Stimulated activated CD8-positive, alpha-beta memory T cell treated with anti-CD3 and anti-CD28 coated beads, Interleukin-4, amount 100 ng/mL, for 48 hours (primary cell): ENCODE measurements at places on chromosomes 13 and 19.

- DNase-seq, result peak; percentile 75
Measured at GRCh38 chr19:18204394-18205199, 755 bp upstream of the RAB3A start.

- DNase-seq, result no peak
Measured at GRCh38 chr19:46201454-46202310, 27.9 kb upstream of the IGFL1 start.

- DNase-seq, result no peak
Measured at GRCh38 chr13:66461021-66461420, 769.1 kb downstream of the PCDH9 start.

DNA sequence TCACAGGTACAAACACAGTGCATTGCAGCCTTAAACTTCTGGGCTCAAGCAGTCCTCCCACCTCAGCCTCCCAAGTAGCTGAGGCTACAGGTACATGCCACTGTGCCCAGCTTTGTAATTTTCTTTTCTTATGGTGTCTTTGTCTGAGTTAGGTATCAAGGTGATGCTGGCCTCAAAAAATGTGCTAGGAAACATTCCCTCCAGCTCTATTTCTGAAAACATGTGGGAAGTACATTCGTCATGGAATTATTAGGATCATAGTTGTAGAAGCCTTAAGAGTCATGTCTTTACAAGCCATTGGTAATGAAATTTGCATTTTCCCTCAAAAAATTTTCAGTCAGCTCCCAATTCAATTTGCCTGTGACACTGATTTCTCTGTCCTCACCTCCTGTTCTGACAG is 231.6 kb downstream of the DCT start:
- DNase-seq, result no peak

- DNase-seq, result no peak
Measured at GRCh38 chr19:29324291-29324680, 111.3 kb upstream of the UQCRFS1 start.

DNA sequence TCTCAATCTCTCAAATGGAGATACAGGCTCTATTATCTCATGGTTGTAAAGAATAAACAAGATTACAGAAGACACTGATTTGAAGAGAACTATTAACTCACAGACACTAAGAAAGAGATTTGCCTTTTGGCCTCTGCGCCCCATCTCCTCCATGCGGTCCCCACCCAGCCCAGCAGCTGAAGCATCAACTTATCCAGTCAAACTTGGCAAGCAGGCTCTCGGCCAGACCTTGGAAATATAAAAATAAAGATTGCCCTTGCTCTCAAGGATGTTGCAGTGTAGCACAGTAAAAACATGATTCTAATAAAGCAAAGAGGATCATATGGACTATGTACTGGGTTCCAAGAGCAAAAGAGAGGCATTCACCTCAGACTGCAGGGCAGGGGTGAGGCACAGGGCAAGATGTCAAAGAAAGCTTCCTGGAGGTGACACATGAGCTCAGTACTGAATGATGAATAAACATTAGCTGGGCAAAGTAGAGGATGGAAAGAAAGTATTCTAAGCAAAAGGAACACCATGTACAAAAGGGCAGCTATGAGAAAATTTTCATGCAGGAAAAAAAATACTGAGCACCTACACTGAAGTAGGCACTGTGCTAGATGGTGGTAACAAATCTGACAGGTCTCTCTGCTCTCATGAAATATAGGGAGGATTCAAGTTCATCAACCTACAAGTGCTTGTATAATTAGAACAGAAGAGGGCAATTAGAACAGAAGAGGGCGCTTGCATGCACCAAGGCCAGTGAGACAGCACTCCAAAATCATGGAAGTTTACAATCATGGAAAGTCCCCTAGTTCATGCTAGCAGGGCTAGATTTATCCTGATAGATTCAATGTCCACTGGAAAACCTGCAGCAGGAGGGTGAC is 85.0 kb downstream of the SACS start:
- DNase-seq, result no peak

GRCh38 chr19:36152352-36153091 is at the start of gene COX7A1:
TSS of gene COX7A1 (minus strand) at chr19:36152447. CDS start at chr19:36152407, 40 bp downstream.
- no peak for DNase-seq

- DNase-seq, result no peak
Measured at GRCh38 chr19:768424-768823, 17.5 kb downstream of the MISP start.

- DNase-seq, result no peak
Measured at GRCh38 chr13:94622344-94622743, 20.7 kb downstream of the GPR180 start.

DNA sequence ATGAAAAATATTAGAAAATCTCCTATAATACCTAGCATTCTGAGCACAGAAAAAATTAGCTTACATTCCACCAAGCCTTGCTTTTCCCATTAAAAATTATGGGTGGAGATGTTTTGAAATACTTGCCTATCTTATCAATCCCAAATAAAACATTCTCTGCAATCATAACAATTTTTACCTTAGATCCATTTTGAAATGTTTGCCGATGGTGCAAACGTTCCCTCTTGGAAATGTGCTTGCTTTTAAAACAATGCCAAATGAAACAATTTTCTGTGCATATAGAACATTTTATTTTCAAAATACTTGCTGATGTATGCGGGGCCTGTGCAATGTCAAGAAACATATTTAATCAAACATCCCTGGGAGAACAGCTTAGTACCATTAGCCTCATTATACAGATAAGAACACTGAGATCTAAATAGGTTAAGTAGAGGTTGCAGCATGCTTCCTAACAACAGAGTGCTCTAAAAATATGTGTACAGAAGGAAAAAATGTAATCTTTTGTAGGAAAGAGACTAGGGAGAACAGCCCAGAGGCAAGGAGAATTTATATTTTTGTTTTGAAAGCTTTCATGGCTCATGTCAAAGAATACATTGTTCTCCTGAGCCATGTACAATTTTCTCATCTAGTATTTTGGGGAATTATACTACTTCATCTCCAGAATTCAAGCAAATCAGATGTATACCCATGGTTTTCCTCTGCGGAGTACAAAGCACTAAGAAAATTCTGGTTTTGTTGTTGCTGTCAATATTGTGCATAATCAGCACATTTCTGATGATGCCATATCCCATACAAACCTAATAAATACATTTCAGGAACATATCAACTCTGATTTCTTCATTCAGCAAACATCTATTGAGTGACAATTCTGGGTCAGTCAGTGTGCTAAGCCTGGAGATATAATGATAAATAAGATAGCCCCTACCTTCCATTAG is 25.9 kb upstream of the FNDC3A start:
- DNase-seq, result no peak

- DNase-seq, result peak; percentile 95
Measured at GRCh38 chr19:47813304-47813994, 8.3 kb upstream of the CRX start.

- DNase-seq, result no peak
Measured at GRCh38 chr19:16585094-16585801, 13.0 kb upstream of the SLC35E1 start.

DNA sequence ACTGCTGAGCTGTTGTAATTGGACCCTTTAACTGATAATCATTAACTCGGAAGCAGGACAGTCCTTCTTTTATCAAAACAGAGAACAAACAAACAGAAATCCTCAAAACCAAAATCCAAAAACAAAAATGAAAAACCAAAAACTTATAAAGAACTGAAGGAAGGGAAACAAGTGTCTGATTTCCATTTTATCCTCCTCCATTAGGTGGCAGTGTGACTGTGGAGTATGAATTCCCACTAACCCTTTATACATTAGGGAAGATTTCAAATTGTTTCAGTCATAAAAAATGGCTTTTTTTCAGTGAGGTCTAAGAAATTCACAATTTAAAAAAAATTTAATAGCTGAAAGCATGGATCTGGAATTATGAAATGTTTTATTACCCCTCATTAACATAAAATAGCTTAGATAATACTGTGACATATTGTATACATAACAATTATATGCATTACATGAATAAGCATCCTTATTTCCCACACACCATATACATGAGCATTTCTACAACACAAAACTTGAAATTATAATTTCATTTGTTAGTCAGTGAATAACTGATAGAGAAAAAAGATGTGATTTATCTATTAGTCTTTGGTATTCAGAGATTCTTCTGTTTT is 1074.3 kb upstream of the PCDH9 start:
- DNase-seq, result no peak

DNA sequence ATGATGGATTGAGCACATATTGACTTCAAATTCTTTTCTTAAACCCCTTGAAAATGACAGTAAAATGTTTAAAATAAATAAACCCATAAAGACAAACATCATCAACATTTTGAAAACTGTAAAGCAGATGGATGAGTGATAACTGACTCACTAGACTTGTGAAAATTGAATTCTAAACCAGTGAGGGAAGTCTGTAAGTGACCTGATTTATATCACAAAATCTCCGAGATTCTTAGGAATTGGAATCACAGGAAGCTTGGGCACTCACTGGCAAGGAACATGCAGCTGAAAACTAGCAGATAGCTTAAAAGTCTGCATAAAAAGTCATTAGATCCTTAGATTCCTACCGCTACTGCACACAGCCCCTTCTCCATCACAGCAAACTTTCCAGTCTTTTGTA is 51.3 kb upstream of the TSC22D1 start:
- no peak for DNase-seq

DNA sequence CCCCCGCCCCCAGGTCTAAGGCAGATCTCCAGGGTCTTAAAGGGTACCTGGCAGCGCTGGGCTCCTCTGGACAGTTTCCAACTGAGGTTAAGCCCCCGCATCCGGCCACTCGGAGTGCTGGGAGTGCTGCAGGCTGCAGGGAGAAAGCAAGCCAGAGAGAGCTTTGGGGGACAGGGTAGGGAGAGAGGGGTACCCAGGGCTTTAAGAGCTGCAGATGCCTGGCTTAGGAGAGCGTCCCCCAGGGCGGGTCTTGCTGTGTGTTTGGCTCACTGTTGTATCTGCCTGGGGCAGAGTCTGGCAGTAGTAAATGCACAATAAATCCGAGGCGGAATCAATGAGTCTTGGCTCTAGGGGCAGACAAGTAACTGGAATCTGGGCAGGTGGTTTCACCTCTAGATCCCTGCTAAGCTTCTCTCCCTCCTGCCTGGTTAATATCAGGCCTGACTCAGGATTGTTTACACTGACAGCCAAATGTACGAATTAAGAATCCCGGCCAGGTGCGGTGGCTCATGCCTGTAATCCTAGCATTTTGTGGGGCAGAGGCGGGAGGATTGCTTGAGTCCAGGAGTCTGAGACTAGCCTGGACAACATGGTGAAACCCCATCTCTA is 798 bp upstream of the COX6B2 start:
- DNase-seq, result no peak

- no peak for DNase-seq
Measured at GRCh38 chr13:65966991-65967451, 1263.1 kb downstream of the PCDH9 start.

DNA sequence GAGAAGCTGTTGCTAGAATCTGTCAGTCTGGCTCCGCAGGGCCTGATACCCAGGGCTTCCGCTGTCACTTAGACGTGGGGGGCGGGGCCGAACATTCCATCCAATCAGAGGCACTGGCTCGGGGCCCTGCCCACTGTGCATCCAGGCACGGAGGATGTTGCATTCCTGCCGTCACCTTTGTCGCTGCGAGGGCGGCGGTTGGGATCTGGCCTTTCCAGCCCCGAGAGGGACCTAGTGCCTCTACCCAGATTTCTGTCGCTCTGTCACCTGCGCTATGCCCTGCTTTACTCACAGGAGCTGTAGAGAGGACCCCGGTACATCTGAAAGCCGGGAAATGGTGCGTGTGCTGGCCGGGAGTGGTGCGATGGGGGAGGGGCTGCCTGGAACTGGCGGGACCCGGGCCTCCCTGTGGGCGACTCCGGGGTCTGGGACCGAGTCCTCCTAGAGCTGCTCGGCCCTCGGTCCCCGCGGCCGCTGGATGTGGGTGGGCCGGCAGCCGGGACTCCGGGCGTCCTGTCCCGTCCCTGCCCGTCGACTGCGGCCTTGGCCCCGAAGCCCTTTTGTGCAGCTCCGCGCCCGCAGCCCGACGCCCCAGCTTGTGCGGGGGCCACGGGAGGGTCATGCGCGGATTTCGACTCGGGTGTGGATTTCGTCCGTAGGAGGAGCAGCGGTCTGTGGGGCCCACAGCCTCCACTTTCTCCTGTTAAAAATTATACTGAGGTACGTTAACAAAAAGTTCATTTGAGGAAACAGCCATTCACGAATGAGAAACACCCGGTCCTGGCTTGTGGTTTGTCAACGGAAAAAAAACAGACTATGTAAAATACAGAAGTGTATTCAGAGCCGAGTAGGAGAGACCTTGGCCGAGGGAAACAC is at the start of gene ZNF439:
TSS of gene ZNF439 (plus strand) at position 133 of the 876 bp plus-strand sequence. CDS start at position 275, 142 bp downstream.
- peak; percentile 93 for DNase-seq

- DNase-seq, result no peak
Measured at GRCh38 chr13:112869202-112870050, 99.6 kb upstream of the MCF2L start.

GRCh38 chr13:46632176-46632575 is 79.2 kb downstream of the LRCH1 start:
- no peak for DNase-seq

GRCh38 chr13:29859971-29860370 is 9.6 kb upstream of the UBL3 start:
- no peak for DNase-seq

DNA sequence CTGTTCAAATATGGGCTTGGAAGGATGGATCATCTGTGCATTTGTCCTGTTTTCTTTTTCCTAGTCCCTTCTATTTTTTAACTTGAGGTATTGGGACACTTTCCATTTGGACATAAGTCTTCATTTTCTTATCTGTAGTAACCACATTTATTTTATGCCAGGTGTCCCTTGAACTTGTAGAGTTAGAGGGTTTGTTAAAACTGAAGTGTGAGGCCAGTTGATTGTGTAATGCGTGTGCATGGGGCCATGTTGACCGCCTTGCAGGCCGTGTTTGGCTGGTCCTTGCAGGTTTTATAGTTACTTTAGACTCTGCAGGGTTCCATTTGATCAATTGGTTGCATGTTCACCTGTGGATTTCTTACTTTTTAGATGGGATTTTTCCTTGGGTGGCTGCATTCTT is 21.0 kb downstream of the SAE1 start:
- DNase-seq, result no peak

DNA sequence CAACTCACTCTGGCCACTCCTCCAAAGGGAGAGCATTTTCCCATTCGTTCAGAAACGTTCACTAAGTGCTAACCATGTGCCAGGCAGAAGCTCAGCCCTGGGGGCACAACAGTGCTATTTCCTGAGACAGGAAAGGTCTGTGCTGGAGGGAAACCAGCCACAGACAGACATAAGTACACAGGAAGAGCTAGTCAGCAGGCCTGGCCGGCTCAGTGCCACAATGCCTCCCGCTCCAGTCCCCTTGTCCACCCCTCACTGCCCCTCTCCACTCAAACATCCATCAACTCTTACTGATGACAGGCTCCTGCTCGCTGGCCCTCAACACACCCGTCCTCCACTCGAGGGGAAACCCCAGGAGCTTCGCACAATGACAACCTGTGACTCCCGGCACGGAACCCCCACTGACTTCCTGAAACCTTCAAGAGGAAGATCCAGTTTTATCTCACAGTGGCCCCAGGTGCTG is 11.3 kb upstream of the PLA2G4C start:
- DNase-seq, result no peak

- DNase-seq, result no peak
Measured at GRCh38 chr13:25172303-25172630, 179 bp upstream of the AMER2 start.
